ENCODE measurements at places on chromosomes 7 and 10.

DNA sequence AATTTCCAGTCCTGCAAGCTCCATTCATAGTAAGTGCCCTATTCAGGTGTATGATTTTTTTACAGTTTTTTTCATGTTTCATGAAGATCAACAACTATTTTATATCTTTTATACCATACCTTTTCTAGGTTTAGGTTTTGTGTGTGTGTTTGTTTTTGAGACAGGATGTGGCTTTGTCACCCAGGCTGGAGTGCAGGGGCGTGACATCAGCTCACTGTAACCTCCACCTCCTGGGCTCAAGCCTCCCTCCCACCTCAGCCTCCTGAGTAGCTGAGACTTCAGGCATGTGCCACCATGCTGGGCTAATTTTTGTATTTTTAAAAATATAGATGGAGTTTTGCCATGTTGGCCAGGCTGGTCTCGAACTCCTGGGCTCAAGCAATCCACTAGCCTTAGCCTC lies 35.0 kb downstream of the ARMH3 start:
- DNase-seq: no peak

DNA sequence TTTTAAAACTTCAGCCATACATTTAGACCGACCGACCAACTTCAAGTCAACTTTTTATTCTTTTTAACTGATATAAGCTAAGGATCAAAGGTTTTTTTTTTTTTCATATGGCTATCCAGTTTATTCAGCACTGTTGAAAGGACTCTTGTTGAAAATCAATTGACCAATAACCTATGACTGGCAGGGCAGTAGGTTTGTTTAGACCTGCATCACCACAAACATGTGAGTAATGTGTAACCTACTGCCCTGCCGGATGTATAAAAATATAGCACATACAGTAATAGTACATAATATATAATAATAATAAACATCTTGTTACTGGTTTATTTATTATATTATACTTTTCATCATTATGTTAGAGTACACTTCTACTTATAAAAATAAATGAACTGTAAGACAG lies 434.6 kb upstream of the SEMA3A start:
- DNase-seq: no peak

- no peak for DNase-seq
Observed at GRCh38 chr7:14218338-14218737, 228.9 kb upstream of the ETV1 start.

DNA sequence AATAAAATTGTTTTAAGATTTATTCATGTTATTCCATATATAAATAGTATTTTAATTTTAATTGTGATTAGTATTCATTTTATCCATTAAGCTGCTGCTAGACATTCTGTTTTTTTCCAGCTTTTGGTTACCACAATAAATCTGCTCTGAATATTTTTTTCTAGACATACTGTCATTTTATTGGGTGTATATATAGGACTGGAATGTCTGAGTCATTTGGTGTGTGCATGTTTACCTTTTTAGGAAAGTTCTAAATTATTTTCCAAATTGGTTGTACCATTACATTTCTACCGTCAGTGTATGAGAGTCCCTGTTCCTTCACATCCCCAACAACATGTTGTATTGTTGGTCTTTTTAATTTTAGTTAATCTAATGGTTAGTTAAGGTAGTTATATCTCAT lies 1138.1 kb downstream of the REEP3 start:
- DNase-seq: no peak

DNA sequence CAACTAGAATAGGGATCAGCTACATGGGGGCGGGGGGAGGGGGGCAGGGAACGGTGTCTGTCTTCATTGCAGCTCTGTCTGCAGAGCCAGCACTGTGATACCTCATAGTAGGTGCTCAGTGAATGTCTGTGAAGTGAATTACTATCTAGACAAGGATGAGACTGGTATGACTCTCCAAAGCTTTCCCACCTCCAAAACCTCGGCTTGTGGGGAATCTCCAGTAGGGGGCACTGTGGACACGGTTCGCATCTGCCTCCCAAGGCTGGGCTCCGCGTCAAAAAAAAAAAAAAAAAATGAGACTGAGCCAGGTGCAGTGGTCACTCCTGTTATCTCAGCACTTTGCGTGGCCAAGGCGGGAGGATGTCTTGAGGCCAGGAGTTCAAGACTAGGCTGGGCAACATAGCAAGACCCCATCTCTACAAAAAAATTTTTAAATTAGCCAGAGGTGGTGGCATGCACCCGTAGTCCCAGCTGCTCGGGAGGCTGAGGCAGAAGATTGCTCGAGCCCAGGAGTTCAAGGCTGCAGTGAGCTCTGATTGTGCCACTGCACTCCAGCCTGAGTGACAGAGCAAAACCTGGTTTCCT lies 9.6 kb downstream of the TRIM56 start:
- DNase-seq: peak; percentile 8

Measured in caudate nucleus (tissue), 63 donors.